AG09309 (cell line): ENCODE measurements at places on chromosomes 7 and 10.

DNA sequence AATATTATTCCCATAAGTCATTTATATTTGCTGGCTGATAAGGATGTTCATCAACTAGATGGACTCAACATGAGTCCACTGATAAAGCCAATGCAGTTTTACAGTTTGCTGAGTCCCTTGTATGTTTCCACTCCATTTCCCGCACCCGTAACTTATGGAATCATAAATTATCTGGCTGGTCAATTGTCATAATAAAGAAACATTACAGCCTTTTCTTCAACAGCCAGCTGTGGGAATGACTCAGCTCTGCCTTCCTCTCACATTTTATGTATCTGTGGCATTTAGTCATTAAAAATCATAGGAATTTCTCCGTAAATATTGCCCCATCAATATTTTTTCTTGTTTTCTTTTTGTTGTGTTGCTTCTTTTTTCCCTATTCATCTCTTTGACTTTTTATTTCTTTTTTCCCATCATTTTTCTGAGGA is 22.3 kb upstream of the TMEM26 start:
- DNase-seq, result peak; percentile 21

- DNase-seq, result no peak
These were observed 507.7 kb downstream of the CALN1 start for GRCh38 chr7:71904484-71904883.

DNA sequence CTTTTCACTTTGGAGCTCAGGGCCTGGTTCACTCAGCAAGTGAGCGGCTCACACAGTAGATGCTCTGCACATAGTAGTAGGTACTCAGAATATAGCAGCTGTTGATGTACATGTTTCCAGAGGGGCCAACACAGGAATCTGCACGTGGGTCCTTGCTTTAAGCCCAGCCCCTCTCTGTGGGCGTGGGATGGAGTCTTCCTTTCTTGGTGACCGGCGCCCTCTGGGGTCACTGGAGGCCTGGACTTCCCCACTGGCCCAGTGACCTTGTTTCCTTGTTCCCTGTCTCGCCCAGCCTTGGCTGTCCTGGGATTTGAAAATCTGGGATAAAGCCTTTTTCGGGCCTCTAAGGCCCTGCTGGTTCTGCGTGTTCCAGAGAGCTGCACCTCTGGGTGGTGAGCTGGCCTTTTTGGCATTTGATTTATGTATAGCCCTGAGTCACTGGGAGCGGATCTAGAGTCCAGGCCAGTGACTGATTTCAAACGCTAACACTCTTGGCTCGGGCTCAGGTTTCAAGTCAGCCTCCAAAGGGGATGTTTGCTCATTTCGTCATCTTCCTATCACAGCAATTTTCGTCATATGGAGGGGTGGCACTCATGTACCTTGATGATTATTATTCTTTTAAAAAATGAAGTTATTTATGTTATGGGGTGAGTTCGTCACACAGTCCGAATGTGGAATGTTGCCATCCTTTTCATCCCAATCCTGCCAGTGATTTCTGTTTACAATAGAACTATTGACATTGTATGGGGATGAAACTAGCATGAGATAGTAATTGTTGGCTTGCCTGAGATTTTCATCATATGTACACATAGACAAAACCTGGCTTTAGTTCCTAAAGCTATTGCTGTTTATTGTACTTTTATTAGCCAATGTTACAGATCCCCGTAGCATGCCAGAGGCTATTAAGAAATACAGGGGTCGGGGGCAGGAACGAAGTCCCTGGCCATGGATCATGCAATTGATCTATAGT is 65.5 kb downstream of the CUX1 start:
- DNase-seq, result peak; percentile 99

DNA sequence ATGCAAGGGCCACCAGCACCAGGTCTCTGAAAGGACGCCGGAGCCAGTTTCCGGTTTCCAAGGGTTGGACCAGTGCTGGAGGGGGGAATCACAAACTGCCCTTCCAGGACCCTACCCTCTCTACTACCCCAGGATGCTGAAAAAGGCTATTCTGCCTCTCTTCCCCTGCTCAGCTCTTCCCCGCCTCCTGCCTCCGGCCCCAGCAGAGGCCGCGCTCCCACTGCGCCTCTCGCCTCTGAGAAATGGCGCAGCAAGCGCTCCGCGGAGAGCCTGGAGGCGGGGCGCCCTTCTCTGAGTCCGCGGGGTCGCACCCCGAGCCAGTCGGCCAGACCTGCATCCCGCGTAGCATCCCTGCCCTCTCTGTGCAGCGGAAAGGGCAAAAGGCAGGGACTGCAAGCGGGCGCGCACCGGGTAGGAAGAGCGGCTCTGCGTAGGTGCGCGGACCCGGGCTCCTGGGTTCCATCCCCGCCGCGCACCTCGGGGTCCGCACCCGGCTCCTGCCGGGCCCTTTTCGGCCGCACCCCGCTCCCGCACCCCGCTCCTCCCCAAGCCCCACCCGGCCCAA is 476 bp upstream of the RET start:
- no peak for DNase-seq

- no peak for DNase-seq
These were observed 84.8 kb downstream of the FAM53B start for GRCh38 chr10:124659380-124659779.

GRCh38 chr7:101516851-101517250 is 112.2 kb downstream of the MYL10 start:
- no peak for DNase-seq

DNA sequence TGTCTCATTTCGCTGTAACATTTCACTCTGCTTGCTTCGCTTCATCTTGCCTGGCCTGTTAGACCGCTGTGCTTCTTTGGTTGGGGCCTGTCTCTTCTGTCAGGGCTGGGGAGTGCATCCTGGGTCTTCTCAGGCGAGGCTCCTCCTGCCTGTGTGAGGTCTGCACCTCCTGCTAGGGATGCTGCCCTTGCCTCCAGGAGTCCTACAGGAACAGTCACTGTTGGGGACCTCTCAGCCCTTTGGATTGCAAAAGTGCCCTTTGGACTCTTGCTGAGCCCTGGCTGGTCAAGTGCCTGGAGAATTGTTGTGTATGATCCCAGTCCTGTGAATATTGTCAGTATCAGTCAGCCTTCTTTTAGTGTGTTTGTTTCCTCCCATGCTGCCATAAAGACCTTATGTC is 84.1 kb downstream of the MDFIC start:
- DNase-seq, result no peak

DNA sequence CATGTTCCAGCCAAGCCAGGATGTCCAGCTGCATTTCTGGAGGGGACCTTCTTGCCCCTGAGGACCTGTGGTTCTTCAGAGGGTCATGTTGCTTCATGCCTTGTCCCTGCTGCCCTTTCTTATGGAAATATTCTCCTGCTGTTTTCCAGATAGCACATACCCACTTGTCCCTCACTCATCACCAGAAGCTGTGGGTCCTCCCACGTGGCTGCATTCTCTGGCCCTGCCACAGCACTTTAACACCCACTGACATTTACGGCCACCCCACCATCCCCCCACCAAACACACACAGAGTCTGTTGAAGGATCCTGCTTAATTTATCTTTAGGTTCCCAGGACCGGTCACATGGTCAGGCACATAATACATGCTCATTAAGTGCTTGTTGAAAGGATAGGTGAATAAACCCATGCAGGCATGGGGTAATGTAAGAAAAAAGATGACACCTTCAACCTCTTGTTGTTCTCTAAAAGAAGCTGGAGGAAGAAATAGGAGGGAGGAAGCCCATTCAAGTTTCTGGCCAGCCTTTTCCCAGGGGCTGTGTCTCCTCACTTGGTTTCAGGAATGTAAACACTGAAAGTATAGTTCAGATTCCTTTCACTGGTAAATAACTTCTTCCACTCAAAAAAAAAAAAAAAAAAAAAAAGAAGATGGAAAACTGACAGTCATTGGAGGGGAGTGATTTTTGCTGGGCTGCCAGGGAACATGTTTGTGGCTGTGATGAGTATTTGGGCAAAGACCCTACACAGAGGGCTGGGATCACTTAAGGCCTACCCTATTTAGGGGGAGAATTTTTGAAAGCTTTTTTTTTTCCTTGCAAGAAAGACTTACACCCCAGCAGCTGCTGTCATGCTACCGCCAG is 19.8 kb upstream of the BMPER start:
- DNase-seq, result no peak

DNA sequence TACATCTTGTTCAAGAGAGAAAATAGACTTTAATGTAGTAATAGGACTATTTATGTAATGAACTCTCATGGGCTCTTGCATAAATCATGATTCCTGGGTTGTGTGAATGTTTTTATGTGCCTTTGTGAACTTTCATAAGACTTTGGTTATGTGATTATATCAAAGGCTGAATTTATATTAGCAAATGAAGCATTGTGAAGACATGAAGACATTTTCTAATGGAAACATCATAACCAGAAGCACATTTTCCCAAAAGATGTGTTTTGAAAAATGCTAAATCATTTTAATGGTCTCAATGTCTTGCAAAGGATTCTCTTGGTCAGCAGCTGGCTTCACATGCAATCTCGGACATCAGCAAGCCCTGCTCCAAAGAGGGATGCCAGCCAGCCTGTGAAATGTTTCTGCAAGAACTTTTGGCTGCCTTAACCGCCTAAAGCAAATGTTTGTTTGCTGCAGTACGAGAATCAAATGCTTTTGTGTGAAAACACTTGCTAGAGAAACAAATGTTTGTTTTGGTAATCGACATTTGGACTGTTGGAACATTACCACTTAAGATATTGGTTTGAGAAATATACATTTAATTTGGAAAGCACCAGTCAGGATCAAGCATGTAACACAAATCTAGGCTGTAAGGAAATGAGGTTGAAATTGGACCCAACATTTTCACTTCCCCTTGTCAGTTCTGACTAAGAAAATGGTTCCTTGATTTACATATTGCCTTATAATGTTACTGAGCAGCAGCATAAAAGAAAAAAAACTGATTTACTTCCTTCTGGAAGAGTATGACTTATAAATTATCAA is 102.1 kb downstream of the RTKN2 start:
- peak; percentile 97 for DNase-seq

DNA sequence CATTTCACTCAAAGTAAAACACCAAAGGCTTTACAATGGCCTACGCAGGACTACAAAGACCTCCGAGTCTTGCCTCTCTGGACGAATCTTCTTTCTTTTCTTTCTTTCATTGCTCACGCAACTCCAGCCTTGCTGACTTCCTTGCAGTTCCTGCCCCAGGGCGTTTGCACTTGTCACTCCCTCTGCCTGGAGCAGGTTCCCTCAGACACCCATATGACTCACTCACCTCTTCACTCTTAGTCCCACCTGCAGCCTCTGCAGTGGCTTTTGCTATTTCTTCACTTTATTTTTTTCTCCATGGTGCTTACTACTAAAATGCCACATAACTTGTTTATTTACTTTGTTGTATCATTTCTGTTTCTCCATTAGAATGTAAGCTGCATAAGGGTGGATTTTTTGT is 33.1 kb downstream of the GHRHR start:
- DNase-seq, result no peak

DNA sequence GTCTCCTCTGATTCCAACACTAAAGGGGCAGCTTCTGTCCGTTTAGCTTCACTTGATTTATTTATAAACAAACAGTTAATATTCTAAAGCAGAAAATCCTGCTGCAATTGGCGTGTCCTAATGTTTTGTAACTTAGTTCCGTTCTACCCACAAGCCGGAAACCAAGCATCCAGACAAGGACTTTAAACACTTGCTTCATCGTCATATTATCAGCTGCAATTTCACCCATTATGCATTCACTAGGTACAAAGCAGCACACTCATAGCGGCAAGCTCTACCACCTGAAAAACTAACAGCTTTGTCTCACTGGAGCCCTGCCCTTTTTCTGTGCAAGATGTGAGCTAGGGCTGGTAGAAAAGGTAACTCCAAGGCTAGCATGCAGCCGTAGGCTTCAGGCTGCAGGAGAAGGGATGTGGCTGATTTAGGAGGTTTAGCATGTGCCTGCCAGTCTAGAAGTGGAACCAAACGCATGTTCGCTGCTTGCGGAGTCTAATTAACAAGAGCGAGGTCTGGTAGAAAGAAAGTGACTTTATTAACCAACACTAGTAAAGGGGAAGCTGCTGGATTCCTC is 43.7 kb upstream of the BPGM start:
- no peak for DNase-seq

- DNase-seq, result no peak
These were observed 754.2 kb downstream of the SORCS1 start for GRCh38 chr10:106410331-106410730.

DNA sequence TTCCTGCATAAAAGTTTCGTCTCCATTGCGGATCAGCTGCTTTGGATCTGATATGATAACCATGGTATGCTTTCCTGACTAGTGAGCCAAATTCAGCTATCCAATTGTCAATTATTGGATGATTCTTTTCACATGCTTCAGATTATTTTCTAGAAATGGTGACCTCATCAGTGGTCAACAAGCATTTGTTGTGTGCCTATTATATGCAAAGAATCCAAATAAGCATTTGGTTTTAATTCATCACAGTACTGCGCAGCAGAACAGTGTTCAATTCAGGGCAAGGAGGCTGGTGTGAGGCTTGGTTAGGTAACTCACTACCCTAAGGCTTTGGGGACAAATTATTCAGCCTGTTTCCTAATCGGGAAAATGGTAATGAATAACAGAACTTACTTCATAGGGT is 200.5 kb downstream of the SKAP2 start:
- DNase-seq, result no peak

DNA sequence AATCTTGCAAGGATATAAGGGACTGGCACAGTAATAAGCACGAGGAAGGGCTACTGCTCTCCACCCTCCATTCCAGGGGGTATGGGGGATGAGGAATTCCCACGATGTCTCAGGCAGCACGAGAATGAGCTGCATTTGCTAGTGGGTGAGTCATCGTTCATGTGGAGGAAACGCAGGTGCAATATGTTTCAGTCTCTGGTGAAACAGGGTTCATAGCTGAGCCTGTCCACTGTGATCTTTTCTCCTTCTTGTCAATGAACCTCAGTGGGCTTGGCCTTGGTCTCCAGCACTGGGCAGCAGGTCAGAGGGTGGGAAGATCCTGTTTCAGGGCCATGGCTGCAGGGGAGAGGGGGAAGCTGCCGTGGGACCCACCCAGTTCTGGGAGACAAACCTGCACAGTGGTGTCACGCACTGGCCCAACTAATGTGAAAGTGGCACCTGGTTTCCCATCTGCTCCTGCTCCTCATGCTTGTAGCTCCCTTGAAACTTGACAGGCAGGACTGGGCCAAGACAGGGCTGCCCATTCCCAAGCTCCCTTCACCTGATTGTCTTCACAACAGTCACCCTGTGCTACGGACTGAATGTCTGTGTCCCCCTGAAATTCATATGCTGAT is 181.9 kb downstream of the USP6NL start:
- no peak for DNase-seq

GRCh38 chr7:95669513-95669912 is 73.2 kb upstream of the PDK4 start:
- DNase-seq, result no peak
